ENCODE measurements at places on chromosomes 4 and X.

- DNase-seq = no peak
These were observed 1.0 kb downstream of the AGA start for GRCh38 chr4:177441061-177441802.

GRCh38 chr4:17296921-17297890 is 214.7 kb downstream of the QDPR start:
- no peak for DNase-seq

DNA sequence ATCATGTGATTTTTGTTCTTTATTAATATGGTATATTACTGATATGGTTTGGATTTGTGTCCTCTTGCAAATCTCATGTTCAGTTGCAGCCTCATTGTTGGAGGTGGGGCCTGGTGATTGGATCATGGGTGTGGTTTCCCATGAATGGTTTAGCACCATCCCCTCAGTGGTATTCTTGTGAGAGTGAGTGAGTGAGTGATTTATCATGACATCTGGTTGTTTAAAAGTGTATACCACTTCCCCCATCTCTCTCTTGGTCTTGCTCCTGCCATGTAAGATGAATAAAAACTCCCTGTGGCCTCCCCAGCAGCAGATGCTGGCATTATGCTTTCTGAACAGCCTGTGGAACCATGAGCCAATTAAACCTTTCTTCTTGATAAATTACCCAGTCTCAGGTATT is 111.5 kb downstream of the TAB3 start:
- DNase-seq = no peak

- no peak for DNase-seq
These were observed 44.6 kb upstream of the LINC00632 start for GRCh38 chrX:140664939-140665338.

- DNase-seq = no peak
These were observed 14.6 kb downstream of the LETM1 start for GRCh38 chr4:1841201-1841886.

GRCh38 chr4:11328401-11328800 is 100.3 kb downstream of the HS3ST1 start:
- no peak for DNase-seq

- DNase-seq = no peak
These were observed 86.5 kb downstream of the PLAC1 start for GRCh38 chrX:134571796-134572195.

DNA sequence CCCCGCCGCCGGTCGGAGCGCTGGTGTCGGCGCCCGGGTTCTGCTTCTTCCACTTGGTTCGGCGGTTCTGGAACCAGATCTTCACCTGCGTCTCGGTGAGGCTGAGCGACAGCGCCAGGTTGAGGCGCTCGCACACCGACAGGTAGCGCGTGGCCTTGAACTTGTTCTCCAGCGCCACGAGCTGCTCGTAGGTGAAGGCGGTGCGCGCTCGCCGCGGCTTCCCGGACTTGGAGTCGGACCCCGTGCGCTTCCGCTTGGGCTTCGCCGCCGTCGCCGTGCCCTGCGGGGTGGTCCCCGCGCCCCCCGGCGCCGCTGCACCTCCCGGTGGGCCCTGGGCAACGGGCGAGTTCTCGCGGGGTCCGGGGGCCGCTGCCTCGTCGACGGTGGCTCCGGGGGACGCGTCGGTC is 3.1 kb downstream of the NKX1-1 start:
- no peak for DNase-seq

All from caudate nucleus (tissue), 63 donors.